ENCODE measurements at places on chromosomes 4 and X. TPM values are rescaled to one million over a fixed set of nuclear protein-coding genes. Genes with fewer than 3 reads are reported as not detected.

NR3C2 gene
- 8.0 TPM for total RNA-seq

DNA sequence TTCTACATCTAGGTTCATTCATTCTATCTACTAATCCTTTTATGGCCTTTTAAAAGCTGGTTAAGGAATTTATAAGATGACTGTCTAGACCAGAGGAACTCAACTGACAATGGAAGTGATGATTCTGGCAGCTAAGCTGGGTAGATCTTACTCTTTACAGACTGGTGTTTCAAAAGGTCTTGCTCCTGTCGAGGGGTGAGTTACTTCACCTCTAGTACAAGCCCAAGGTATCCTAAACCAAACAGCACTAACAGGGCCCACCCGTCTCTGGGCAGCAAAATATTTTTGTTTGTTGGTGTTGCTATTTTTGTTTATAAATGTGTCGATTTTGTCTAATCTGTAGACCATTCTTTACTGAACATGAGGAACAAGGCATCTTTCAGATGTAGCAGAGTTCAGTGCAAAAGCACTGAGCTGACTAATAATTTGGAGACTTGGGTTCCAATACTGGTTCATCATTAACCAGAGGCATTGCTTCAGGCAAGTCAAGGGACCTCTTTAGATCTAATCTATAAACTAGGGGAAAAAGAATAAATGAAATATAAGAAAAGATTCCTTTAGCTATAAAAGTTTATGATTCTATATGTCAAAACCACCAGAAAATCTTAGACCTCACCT is 90.3 kb upstream of the FRG1 start:
- no peaks in the 10 kb centered on the region for H3K36me3 ChIP-seq
- no peak overlapping the region for H3K27ac ChIP-seq
- no peaks in the 10 kb centered on the region for H3K4me1 ChIP-seq
- H3K4me3 ChIP-seq = no peak overlapping the region

GRCh38 chr4:160034501-160034900 is 931.6 kb downstream of the RAPGEF2 start:
- DNase-seq = no peak
- no peak overlapping the region for H3K27ac ChIP-seq
- no peak overlapping the region for H3K4me3 ChIP-seq
- H3K4me1 ChIP-seq = no peaks in the 10 kb centered on the region
- no peaks in the 10 kb centered on the region for H3K27me3 ChIP-seq
- H3K36me3 ChIP-seq = no peaks in the 10 kb centered on the region

GRCh38 chr4:137310593-137311490 is 221.5 kb downstream of the PCDH18 start:
- H3K27ac ChIP-seq = peak overlapping the region; percentile 4
- no peaks in the 10 kb centered on the region for H3K36me3 ChIP-seq
- H3K4me1 ChIP-seq = no peaks in the 10 kb centered on the region
- DNase-seq = no peak
- no peak overlapping the region for H3K4me3 ChIP-seq
- no peaks in the 10 kb centered on the region for H3K27me3 ChIP-seq

DNA sequence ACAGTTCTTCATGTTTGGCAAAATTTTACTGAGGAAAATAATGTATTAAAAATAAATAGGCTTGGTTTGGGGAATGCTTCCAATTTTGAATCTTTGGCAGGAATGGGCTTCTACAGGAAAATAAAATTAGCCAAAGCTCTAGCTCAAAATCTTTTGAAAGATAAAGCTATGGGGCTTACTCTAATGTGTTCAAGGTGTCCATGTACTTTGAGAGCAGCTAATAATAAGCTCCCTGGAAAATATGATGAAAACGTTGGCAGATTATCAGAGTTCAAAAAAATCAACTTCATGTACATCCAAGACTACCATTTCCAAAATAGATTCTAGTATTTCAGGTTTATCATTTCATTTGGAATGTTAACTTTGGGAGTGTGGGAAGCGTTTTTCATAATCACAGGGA is 158.4 kb downstream of the EMCN start:
- no peaks in the 10 kb centered on the region for H3K27me3 ChIP-seq
- no peaks in the 10 kb centered on the region for H3K36me3 ChIP-seq
- H3K4me3 ChIP-seq = no peak overlapping the region
- H3K27ac ChIP-seq = no peak overlapping the region

DNA sequence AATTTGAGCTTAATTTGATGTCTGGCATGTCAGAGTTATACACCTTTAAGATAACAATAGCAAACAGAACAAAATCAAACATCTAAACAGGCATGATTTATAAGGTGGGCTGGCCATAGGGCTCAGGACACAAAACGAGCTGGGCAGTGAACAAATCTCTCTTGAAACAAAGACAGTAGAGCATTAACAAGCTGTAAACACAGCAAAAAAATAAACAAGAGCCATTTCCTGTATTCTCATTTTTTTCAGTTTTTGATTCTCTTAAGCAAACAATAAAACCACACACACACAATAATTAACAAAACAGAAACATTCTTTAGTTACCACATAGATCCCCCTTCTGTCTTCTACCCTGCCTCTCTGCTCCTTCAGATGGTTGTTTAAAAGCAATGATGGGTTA is 68.3 kb upstream of the TMEM150C start:
- DNase-seq = no peak
- no peak overlapping the region for H3K27ac ChIP-seq
- H3K4me1 ChIP-seq = no peaks in the 10 kb centered on the region
- H3K27me3 ChIP-seq = no peaks in the 10 kb centered on the region

GRCh38 chrX:103360916-103361315 is 4.6 kb downstream of the TCEAL9 start:
- no peaks in the 10 kb centered on the region for H3K36me3 ChIP-seq
- no peak for DNase-seq
- no peak overlapping the region for H3K4me3 ChIP-seq
- H3K27me3 ChIP-seq = no peaks in the 10 kb centered on the region

DNA sequence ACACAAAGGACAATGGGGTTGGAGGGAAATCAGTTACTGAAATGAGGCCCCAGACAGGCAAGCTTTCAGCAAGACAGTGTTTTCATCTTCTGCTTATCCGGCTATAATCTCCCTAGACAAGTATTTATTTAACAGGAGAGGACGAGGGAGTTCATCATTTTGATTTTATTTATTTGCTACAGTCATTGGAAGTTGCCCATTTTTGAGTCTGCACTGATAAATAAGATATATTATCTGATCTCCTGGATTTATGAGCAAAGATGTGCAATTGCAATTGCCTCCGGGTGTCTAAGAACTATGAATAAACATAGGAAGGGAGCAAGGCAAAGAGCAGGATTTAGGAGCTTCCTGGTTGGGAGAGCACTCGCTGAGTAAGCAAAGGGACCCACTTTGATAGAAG is 263.2 kb upstream of the EDA2R start:
- no peak overlapping the region for H3K27ac ChIP-seq
- no peak overlapping the region for H3K4me3 ChIP-seq
- H3K27me3 ChIP-seq = no peaks in the 10 kb centered on the region
- no peaks in the 10 kb centered on the region for H3K36me3 ChIP-seq
- DNase-seq = no peak

GRCh38 chr4:86935853-86936733 is 1.3 kb downstream of the AFF1 start:
- no peaks in the 10 kb centered on the region for H3K27me3 ChIP-seq
- H3K27ac ChIP-seq = peak overlapping the region; percentile 98
- peaks cover 5% of the 10 kb centered on the region for H3K4me1 ChIP-seq
- peak overlapping the region; percentile 96 for H3K4me3 ChIP-seq

Measured in breast epithelium (tissue), 4 donors.